ENCODE measurements at places on chromosomes 2 and 18.

DNA sequence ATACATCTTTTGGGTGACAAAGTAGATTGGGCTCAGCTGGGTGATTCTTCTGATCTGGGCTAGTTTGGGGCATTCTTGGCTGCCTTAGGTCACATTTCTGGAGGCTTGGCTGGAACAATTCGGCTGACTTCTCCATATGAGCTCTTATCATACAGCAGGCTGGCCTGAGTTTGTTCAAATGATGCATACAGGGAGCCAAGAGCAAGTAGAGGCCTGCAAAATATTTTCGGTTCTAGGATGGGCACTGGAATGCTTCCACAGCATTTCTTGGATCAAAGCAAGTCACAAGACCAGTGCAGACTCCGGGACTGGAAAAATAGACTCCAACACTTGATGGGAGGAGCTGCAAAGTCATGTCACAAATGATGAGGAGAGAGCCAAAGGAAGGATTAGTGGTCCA, 98.4 kb downstream of the SCG2 start:
- no peak for DNase-seq

- no peak for DNase-seq
Observed at GRCh38 chr2:47070155-47070919, 84.8 kb downstream of the STPG4 start.

DNA sequence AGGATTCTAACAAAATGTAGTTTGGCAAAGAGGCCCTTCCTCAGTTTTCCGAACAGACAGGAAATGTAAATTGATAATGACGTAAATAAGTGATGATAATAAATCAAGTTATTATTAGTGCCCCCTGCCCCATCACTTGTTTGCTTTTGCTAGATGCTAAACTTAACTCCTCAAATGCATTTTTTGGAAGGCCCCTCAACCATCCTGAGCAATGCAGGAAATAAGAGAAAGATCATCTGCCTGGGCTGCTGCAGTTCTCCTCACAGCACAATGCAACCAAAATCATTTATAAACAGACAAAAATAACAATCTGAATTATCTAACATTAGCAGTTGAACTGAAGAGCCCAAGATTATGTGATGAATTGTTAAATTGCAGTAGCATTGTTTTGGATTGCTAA, 62.6 kb upstream of the PSMD14 start:
- no peak for DNase-seq

DNA sequence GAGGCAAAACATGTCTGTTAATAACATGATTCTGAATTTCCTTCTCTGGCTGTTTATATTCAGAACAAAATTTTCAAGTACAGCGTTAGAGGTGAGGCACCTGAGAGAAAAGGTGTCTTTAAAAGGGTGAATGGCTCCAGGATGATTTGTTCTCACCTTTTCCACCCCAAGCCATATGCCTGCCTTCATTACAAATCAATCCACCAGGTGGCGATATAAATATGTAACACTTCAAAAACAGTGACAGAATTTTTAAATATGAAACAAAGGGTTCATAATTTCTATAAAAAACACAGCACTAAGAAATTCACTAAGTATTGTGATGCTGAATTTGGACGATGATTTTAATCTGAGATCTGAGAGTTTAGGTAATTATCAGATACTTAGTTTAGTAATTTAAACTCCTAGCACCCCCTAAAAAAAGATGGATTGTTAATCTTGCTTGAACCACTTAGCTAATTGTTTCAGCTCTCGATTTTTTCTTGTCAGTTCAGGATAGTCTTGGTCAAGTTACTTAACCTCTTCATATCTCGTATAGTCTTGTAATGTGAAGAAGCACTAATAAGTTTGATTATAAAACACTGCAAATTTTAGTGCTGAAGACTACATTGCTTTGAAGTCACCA, 528.8 kb downstream of the CPS1 start:
- no peak for DNase-seq

GRCh38 chr2:68936889-68937288, 15.8 kb downstream of the GKN2 start:
- DNase-seq, result no peak

DNA sequence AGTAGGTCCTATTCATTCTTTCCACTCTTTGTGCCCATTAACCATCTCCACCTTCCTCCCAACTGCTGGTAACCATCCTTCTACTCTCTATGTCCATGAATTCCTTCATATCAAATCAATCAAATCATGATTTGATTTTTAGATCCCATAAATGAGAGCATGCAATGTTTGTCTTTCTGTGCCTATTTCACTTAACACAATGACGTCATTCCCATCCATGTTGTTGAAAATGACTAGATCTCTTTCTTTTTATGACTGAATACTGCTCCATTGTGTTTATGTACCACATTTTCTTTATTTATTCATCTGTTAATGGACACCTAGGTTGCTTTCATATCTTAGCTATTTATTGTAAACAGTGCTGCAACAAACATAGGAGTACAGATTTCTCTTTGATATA, 827.3 kb upstream of the NRXN1 start:
- no peak for DNase-seq

DNA sequence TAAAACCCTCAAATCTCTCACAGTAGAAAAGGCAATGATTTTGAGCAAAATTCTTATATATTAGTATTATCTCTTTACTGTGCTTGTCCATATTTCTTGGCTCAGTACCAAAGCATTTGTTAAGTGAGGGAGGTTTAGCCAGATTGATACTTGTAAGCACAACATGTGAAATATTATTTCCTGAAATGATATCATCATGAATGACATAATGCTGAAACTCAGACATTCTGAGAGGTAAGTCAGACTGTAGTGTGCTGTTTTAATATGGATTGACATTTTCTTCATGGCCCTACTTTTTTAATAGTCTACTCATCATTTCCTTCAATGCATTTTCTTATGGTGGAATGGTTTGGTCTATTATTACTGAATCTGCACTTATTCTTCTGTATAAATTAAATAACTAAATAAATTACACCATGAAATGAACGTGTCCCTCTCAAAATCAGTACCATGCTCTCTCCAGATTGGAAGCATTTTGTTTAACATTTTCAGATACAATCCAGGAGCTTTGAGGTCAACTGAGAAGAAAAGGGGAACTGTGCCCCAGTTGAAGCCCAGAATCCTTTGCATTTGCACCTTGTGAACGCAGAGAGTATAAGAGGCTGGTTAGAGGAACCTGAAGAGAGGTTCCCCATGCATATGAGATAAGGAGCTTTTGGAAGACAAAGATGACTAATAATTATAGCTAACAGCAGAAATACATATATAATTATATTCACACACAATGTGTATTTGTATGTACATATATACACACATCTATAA, 50.1 kb upstream of the CRACDL start:
- DNase-seq, result no peak

GRCh38 chr2:63861220-63861822, 19.6 kb downstream of the UGP2 start:
- no peak for DNase-seq

DNA sequence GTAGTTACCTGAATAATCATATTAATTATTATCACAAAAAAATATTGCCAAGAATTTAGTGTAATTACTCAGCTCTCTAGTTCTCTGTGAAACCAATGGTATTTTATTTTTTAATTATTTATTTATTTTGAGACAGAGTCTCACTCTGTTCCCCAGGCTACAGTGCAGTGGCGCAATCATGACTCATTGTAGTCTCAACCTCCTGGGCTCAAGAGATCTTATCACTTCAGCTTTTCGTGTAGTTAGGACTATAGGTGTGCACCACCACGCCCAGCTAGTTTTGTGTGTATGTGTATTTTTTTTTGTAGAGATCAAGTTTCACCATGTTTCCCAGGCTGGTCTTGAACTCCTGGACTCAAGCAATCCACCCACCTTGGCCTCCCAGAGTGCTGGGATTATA, 440.4 kb upstream of the CDH20 start:
- DNase-seq, result no peak

GRCh38 chr2:189648846-189649509, 12.3 kb upstream of the ASNSD1 start:
- DNase-seq, result no peak

GRCh38 chr2:167258712-167259111, 370.4 kb downstream of the XIRP2 start:
- DNase-seq, result no peak

- DNase-seq, result no peak
Observed at GRCh38 chr2:164275659-164276058, 345.6 kb downstream of the GRB14 start.

GRCh38 chr2:73175663-73176204, 26.6 kb upstream of the NOTO start:
- DNase-seq, result no peak

DNA sequence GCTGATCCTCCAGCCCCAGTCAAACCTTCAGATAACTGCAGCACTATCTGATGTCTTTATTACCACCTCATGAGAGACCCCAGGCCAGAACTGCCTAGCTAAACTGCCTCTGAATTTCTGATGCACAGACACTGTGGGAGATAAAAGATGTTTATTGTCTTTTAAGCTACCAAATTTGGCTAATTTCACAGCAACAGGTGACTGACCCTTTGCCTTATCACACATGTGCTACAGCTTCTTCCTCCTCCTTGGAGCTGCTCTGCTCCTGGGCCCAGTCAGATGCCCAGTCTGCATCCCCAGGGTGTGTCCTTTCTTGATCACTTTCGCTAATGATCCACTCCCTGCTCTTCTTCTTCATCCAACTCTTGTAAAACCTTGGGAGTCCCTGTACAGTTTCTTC, 19.6 kb upstream of the ACOXL start:
- no peak for DNase-seq

DNA sequence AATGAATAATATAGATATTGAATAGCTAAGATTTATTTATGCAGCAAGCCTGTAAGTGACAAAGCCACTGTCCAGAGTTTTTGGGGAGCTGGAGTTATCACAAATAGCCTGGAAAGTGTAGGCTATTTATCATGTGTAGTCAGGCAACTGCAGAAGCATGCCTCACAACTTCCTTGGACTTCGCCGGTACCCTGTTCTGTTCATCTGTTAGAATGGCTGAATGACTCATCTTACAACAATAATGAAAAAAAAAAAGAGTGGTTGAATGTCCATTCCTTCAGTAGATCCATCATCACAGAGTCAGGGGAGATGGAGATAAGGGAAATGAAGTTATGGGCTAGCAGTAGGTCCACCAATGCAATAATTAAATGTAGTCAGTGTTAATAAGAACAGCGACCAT, 24.0 kb upstream of the ATP5MC3 start:
- no peak for DNase-seq

- no peak for DNase-seq
Observed at GRCh38 chr2:196390243-196391148, 219.1 kb upstream of the STK17B start.

- peak; percentile 24 for DNase-seq
Observed at GRCh38 chr18:11947214-11948191, 33.8 kb upstream of the IMPA2 start.

GRCh38 chr2:102801098-102801718, 39.4 kb downstream of the TMEM182 start:
- no peak for DNase-seq

DNA sequence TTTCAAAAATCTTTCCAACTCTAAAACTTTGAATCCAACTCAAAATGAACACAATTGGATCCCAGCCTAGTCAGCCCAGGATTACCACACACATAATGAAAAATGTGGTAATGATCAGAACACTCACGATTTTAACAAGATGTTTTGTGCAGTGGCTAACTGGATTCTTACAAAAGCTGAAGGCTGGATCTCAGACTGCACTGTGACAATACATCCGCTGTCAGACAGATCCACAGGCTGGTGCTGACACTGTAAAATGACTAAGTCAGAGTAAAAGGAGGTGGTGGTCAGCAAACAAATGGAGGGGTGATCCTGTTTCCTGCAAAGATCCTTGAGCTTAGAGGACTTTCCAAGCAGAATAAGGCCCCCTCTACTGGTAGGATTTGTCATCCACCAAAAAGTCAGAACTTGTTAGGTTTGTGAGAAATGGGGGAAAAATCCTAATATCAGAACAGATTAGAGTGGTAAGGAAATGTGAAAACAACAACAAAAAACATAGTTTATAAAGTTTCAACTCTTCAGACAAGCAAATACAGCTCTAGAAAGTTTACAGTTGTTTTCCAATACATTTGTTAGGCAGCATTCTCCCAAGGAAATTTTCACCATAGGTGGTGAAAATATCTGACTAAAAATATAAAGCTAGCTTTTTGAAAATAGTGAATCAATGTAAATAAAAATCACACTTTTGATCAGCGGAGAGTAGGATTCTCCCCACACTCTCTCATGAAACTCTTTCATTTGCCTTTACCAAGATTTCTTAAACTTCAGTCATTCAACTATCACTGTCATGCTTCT, 211.9 kb downstream of the AGPS start:
- no peak for DNase-seq

DNA sequence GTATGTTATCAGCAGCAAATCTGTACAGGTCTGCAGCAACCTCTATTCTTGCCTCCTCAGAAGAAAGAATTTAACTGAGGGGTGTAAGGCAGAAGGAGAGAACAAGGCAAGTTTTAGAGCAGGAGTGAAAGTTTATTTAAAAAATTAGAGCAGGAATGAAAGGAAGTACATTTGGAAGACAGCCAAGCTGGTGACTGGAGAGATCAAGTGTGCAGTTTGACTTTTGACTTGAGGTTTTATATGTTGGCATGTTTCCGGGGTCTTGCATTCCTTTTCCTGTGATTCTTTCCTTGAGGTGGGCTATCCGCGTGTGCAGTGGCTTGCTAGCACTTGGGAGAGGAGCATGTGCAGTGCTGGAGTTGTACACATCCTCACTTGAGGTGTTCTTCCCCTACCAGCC, 16.5 kb upstream of the CERS6 start:
- no peak for DNase-seq

DNA sequence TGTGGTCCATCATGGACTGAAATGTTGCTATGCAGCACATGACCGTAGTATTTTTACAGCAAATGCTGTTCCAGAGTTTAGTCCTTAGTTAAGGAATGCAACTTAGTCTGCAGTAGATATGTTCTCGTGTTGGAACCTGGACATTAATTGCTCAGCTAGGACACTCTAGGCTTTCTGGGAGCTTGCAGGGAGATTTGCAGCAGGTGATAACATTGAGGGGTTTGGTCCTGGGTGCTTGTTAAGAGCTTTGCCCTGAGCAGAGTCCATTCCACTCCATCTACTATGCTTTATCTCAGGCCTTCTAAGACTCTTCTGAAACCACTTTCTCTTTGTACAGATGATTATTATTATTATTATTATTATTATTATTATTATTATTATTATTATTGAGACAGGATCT, 27.1 kb downstream of the DRC1 start:
- no peak for DNase-seq

DNA sequence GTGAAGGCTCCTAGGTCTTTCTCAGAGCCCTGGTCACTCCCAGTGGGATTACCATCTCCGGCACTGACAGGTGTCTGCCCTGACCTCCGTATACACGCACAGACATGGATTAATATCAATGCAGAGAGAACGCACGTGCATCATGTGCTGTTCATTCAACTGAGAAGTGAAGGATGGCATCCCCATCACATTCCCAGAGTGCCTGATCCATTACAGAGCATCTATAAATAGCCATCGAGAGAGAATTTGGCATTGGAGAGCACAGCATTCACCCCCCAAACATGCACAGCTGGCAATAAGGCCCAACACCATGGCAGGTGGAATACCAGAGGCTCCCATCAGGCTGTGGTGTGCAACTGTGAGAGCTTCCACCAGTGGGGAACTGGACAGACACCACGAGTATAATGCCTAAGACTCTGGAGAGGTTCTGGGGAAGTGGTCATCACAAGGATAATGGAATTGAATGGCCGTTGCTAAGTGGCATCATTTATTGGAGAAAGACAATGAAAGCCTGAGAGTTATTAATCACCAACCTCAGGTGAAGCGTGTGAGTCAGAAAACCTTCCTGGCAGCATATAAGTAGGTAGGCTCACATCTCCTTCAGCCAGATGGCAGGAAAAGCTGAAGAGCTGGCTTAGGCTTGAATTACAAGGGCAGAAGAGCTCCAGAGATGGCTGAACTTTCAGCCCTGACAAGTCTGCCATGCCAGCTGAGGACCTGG, 244.5 kb upstream of the ID2 start:
- DNase-seq, result no peak

All from esophagus squamous epithelium (tissue), 5 donors.